Renal pelvis (tissue), 12 donors: ENCODE measurements at places on chromosomes 11 and 22. TPM values are rescaled to one million over a fixed set of nuclear protein-coding genes. Genes with fewer than 3 reads are reported as not detected.
A peak's percentile ranks its signal among the peaks of the same experiment; 100 is the strongest.

Gene LIPT2
- 10.2 TPM for polyA plus RNA-seq

Gene XRRA1
- 8.3 TPM for polyA plus RNA-seq

Gene GAB4
- 0.14 TPM for polyA plus RNA-seq

Gene CRELD2
- 28.1 TPM for polyA plus RNA-seq

- peak; percentile 90 for DNase-seq
Observed at GRCh38 chr22:20240447-20240764, 27.7 kb downstream of the RTN4R start.

DNA sequence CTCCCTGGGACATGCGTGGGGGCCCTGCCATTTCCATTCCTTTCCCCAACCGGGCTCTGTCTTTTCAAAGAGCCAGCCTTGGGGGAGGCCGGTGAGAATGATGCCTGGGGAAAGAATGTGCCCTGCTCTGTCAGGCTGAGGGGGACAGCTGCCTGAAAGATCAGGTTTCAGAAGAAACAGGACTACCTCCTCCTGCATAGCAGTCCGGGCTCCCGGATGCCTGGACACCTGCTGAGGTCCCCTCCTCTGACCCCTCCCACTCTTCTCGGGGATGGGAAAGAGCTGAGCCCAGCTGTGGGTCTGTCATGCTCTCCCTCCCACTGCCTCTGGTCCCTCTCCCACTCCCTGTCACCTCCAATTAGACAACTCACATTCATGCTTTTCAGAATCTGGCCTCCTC, 41.8 kb upstream of the CDON start:
- DNase-seq, result peak; percentile 66

GRCh38 chr11:36352922-36353321, 56.8 kb downstream of the PRR5L start:
- DNase-seq, result no peak

DNA sequence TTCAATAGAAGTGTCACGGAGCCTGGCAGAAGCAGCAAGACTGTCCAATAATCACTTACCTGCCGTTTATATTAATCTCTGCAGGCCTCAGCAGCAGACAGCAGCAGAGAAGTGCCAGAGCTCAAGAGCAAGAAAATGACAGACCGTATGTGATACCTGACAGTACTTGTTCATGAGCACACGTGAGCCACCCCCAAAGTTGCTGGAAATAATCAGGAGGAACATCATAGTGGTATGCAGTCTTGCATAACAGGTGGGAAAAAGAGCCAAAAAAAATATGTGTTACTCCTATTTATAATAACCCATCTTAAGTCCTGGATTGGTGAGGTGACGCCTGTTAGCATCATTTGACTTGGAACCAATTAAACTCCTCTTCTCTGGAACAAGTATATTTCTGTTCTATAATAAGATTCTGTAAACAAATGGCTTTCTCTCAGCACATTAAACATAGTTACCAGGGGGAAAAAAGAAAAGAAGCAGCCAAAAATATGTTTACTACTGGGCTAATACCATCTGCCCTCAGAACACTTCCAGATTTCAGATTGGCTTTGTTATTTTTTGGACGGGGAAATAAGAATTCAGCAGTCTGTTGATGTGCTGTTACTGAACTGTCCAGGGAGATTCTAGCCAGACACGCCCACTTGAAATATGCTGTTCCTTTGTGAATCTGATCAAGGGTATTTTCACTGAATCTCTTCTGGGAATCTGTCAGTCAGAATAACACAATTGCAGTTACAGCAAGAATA, 7.9 kb upstream of the SLN start:
- no peak for DNase-seq

DNA sequence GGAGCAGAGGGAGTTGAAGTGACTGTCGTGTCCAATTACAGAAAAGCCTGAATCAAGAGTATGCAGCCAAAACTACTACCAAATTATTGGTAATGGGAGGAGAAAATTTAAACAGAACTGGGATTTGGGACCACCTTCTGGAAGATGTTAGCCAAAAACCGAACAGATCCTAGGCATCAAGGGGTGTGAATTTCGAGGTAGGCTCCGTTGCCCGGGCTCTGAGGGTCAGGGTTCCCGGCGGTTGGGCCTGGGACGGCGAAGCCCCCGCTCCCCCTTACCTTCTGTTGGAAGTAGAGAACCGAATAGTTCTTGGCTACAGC, 313 bp downstream of the PRCP start:
- no peak for DNase-seq

GRCh38 chr22:48517039-48518030, 1310.3 kb downstream of the BRD1 start:
- DNase-seq, result no peak

GRCh38 chr11:77322506-77322905, 21.0 kb upstream of the GDPD4 start:
- no peak for DNase-seq

DNA sequence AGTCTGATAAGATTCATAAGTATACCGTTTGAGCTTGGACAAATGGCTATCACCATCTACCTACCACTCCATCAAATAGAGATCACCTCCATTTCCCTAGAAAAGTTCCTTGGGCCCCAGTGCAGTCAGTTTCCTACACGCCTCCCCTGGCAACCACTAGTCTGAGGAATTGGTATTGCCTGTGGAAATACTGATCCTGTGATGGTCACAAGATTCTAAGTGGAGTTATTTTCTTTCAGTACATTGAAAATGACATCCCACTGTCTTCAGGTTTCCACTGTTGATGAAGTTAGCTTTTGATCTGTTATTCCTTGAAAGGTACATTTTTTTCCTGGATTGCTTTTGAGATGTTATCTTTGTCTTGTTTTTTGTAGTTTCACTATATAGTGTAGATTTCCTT, 4.6 kb upstream of the ACCSL start:
- no peak for DNase-seq

GRCh38 chr11:126329644-126330211, 25.8 kb upstream of the ST3GAL4 start:
- no peak for DNase-seq

DNA sequence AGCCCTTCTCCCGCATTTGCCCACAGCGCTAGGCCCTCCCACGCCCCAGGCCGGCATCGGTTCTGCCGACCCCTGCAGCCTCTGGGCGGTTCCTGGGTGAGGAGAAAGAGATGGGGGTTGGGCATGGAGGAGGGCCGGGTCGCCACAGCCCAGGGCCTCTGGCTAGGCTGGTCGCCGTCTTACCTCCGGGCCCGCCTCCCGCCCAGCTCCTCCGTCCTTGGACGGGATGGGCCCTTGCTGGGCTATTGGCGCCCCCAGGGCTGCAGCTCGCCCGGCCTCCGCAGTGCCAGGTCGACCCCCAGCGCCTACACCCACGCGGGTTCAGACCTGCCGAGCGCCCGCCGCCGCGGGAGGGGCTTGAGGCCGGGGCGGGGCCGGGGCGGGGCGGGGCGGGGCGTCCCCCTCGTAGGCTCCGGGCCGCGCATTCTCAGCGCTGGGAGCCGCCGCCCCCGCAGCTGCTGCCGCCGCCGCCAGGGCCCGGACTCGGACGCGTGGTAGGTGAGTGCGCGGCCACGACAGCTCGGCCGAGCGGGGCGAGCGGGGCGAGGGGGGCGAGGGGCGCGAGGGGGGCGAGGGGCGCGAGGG, at the start of gene CD151:
TSS of gene CD151 (plus strand) at position 424 of the 585 bp plus-strand sequence. CDS start 3,118 bp downstream, outside the sequence.
- DNase-seq, result peak; percentile 65

DNA sequence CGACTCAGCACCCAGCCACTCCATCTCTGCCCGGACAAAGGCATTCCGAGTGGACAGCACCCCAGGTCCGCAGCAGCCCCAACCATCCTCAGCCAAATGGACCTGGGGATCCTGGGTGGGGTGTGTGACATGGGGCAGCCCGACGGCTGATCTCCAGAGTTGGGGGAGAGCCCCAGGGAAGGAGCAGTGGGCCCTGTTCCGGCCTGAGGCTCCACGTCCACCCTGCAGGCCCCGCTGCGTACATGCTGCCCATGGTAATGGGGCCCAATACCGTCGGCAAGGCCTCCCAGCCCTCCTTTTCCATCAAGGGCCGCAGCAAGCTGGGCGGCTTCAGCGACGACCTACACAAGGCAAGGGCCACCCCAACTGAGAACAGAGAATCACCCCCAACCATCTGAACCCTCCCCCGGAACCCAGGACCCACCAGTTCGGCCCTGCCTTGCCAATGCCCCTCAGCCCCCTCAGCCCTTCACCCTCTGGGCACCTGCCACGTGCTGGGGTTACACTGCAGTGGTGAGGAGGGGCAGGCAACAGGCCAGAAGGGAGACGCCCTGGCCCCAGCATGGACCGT, 5.4 kb downstream of the SCGB1C1 start:
- no peak for DNase-seq

GRCh38 chr22:34886812-34887211, 179.1 kb upstream of the ISX start:
- no peak for DNase-seq
